ENCODE measurements at places on chromosomes 13 and 19.

GRCh38 chr13:94967183-94968039 is 255.1 kb upstream of the SOX21 start:
- DNase-seq = peak; percentile 59

DNA sequence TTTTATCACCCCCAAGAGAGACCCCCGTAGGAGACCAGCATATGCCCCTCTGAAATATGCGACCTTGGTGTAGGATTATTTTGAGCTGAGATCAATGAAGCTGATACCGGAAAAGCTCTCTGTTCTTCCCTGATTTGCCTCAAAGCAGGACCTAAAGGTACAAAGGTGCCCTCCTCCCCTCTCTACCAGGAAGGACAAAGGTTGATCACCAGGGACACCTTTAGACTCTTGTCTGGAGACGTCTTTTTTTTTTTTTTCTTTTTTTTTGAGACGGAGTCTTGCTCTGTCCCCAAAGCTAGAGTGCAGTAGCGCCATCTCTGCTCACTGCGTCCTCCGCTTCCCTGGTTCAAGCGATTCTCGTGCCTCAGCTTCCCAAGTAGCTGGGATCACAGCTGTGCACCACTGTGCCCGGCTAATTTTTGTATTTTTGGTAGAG is 792 bp upstream of the PEX11G start:
- no peak for DNase-seq

DNA sequence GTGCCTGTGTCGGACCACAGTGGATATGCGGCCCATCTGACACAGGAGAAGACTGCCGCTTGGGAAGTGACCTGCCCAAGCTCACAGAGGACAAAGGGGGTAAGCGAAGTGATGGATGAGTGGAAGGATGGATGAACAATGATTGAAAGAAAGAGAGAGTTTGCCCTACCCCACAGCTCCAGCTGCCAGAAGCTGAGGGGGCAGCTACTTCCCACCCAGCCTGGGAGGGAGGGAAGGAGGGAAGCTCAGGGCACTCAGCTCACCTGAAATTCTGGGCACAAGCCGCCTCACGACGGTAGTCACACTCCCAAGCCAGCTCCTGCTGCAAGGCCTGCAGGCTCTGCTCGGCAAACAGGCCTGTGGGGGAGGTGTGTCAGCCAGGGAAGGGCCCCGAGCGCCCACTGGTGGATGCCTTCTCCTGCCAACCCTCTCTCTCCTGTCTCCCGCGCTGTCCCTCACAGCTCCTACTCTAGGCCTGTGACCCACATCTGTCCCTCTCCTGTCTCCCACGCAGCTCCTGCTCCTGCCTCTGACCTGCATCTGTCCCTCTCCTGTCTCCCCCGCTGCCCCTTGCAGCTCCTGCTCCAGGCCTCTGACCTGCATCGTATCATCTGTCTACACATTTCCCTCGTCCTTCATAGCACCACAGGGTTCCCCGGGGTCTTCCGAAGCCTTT is 12.0 kb upstream of the NUMBL start:
- DNase-seq = no peak

DNA sequence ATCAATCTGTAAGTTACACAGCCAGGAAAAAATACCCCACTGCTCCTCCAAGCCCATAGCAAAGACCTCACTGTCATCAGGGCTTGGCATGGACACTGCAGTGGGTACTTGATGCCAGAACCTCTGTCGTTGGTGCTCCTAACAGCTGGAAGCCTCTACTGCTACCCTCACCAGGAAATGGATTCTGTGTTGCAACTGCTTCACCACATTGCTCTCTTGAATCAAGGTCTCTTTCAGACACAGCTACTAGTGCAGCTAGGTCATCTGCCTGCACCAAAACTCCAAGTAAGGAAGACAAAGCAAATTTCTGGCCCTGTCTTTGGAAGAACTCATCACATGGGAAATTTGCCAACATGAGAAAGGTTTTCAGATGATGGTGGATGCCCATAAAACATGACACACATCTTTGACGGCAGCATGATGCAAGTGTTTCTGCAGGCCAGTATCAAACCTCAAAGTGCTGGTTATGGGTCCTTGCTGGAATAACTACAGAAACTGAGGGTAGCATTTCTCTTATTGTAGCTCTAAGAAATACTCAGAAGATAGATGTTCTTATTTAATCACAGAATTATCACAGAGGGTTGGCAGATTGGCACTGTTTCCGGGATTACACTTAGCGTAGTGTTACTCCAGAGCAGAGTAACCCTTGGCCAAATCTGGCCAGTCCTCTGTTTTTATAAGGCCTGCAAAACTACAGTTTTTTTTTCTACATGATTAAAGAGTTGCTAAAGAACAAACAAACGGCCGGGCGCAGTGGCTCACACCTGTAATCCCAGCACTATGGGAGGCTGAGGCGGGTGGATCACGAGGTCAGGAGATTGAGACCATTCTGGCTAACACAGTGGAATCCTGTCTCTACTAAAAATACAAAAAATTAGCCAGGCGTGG is 12.9 kb upstream of the PCCA start:
- no peak for DNase-seq
